Body of pancreas (tissue), 4 donors: ENCODE measurements at places on chromosomes 7 and 10.

DNA sequence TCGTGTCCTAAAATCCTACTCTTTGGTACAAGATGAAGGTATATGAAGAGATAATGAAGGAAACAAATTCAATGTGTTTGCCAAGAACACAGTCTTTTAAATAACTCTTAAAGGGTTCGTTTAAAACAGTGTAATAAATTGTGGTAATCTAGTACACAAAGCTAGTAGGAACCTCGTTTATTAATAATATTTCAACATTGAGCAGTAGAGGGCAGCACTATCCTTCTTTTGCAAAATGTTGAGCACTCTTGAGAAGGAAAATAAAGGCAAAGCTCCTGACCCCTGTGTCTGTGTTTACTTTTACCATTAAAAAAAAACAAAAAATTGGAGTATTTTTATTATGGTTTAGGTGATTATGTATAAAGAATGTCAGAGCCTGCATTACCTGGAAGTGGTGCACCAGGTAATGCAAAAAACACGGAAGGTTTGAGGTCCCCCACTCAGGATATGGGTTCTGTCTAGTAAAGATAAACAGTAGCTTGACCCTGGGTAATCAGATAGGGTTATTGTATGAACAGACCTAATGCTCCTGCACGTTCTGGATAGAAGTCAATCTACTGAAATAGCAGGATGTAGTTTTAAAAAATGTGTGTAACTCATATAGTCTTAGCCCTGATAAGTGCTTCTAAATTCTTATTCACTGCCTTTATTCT lies 5.7 kb upstream of the GOT1 start:
- no peak for DNase-seq

DNA sequence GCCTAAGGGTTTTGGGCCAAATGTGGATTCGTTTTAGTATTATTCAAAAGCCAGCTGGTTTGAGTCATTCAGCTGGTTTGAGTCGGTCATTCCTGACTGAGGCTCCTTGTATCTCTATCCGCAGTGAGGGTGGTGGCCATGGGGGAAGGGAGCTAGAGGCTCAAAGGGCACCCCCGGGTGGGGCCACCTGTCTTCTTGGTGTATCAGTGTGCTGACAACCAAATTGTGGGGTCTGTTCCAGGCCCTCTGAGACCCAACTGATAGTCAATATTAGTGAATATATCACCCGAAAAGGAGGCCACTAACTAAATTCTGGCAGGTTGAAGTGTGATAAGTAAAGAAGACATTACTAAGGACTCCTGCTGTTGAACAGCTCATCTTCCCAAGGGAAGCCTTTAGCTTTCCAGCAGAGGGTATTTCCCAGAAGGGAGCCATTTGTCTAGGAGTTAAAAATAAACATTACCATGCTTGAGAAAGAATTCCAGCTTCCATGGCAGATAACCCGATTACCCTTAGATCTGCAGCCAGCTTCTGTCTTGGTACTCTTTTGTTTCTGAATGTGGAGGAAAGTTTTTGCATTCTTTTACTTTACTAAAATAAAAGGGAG lies 29.9 kb upstream of the DDX50 start:
- no peak for DNase-seq

- no peak for DNase-seq
Measured at GRCh38 chr7:142566271-142566670, 183.0 kb upstream of the PRSS1 start.

- peak; percentile 25 for DNase-seq
Measured at GRCh38 chr10:19811540-19811939, 4.7 kb upstream of the PLXDC2 start.
